Ovary (tissue), 10 donors: ENCODE measurements at places on chromosomes 6 and 20. TPM values are rescaled to one million over a fixed set of nuclear protein-coding genes. Genes with fewer than 3 reads are reported as not detected.

GRCh38 chr20:4444404-4444803 is 277.3 kb upstream of the PRND start:
- no peak for DNase-seq

The CDH4 gene
- 1.7 TPM for total RNA-seq

DNA sequence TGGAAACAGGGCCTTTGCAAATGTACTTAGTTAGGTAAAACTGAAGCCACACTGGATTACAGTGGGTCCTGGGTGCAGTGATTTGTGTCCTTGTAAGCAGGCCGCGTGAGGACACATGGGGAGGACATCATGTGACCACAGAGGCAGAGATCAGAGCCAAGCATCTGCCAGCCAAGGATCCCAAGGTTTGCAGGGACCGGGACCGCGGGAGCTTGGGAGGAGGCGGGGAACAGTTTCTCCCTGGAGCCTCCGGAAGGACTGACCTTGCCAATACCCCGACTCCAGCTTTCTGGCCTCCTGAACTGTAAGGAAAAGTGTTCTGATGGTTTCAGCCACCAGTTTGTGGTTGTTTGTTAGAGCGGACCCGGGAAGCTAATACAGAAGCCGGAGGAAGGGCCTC is 500.9 kb downstream of the PREX1 start:
- peak; percentile 45 for DNase-seq

- DNase-seq: no peak
These were observed 4.5 kb upstream of the SIRPA start for GRCh38 chr20:1890469-1891262.

- DNase-seq: no peak
These were observed 6.1 kb downstream of the THBD start for GRCh38 chr20:23043376-23043775.

The SCGN gene
- not detected for total RNA-seq

DNA sequence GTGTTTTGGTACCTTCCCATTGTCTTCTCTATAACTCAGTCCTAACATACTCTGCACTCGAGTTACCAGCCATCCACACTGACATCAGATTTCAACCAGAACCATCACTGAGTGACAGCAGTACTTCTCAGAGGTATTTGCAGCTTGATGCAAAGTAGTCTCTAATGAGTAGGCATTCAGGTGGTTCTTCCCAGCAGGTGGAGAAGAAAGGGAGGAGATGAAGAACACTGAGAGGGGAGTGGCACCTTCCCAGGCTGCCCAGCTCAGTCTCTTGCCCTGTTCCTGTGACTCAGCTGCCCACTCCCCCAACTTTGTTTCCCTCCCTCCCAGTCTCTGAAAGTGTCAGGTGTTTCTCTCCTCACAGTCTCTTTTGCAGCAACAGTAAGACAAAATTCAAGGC is 38.7 kb upstream of the SMIM28 start:
- DNase-seq: no peak

The TGM3 gene
- total RNA-seq: not detected

The AIF1 gene
- 26.6 TPM for total RNA-seq

The PSORS1C1 gene
- total RNA-seq: 0.48 TPM

- no peak for DNase-seq
These were observed 45.7 kb downstream of the ILRUN start for GRCh38 chr6:34650823-34651222.

- no peak for DNase-seq
These were observed 29.5 kb downstream of the STX11 start for GRCh38 chr6:144179828-144180227.

GRCh38 chr6:13124131-13124530 is 204.2 kb downstream of the TBC1D7 start:
- no peak for DNase-seq

The ZSCAN16 gene
- 3.0 TPM for total RNA-seq

DNA sequence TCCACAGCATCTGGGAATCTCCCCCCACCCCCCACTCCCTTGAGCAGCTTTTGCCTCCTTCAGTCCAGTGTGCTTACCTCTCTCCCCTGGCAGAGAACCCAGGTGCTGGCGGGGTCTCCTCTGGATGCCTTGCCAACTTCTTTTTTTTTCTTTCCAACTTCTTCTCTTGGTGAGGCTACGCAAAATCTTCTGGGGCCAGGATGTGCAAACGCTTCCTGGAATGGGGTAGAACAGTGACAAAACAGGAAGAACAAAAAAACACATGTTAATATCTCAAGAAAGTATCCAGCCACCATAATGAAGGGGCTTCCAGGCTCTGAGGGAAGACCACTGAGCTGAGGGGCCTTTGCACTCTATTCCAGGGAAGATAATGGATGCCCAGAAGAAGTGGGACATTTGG is 53.9 kb upstream of the DDR1 start:
- no peak for DNase-seq

DNA sequence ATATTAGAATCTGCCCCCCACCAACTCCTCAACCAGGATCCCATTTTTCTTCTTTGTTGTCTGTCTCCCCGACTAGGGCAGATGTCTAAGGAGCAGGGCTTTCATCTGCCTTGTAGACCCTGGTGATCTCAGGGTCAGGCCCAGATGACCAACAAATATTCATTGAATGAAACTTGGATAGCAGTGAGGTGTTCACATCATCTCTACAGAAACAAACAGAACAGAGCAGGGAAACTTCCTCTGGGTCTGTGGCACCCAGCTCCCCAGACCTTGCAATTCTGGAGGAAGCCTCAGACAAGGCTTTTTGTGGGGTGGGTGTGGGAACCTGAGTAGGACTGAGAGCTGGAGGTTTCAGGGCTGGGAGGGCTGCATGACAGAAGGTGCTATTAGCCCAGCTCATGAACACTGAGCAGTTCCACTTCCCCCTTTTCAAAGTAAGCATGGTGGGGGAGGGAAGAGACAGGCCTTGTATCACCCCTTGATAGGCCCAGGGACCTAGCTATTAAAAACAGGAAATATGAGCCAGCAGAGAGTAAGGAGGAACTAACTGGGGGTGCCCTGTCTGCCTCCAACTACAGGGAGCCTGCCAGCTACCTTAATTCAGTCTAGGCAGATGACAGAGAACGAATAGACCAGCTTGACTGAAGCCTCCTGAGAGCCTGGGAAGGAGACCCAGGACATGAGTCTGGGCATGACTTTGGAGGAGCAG is 37.3 kb upstream of the TOP1 start:
- DNase-seq: no peak

The CST2 gene
- total RNA-seq: not detected

GRCh38 chr6:30311101-30311500 is 15.6 kb upstream of the TRIM39 start:
- no peak for DNase-seq

- no peak for DNase-seq
These were observed 326.2 kb downstream of the CD83 start for GRCh38 chr6:14443629-14444268.

DNA sequence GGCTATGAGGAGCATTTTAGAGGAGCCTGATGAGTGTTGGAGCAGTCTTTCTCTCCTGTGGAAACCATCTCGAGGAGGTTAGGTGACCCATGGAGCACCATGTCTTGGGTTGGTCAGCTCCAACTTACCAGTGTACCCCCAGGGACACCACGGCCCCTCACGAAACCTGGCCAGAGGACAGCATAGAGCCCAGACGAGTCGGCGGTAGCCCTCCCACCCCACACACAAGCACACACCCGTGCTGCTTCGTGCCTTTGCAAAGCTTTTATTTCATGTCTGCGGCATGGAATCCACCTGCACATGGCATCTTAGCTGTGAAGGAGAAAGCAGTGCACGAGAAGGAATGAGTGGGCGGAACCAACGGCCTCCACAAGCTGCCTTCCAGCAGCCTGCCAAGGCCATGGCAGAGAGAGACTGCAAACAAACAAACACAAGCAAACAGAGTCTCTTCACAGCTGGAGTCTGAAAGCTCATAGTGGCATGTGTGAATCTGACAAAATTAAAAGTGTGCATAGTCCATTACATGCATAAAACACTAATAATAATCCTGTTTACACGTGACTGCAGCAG is 53.6 kb downstream of the EZR start:
- DNase-seq: peak; percentile 27

DNA sequence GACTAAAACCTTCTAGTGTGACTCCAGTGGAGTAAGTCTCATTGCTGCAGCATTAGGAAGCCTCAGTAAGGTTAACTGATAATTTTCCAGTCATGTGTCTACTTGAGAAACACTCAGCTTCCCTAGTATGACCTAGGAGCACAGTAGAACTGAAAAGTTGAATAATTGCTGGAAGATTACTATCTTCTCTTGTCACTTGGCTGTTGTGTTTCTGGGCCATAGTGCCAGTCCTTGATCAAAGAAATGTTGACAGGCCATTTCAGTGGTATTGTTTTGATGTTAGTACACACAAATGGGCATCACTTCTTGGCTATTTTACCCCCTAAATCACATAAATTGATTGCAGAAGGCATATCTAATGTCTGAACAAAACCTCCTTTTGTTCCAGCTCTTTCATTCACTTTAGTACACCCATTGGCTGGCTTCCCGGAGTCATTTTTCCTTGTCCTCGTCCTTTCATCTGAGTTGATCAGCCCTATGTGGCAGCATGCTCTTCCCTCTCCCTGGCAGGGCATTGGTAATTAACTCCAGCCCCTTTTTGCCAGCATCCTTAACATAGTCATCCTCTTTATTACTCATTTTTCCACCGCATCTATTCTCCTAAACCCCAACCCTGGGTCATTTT is 6.0 kb downstream of the ENPP3 start:
- DNase-seq: no peak

DNA sequence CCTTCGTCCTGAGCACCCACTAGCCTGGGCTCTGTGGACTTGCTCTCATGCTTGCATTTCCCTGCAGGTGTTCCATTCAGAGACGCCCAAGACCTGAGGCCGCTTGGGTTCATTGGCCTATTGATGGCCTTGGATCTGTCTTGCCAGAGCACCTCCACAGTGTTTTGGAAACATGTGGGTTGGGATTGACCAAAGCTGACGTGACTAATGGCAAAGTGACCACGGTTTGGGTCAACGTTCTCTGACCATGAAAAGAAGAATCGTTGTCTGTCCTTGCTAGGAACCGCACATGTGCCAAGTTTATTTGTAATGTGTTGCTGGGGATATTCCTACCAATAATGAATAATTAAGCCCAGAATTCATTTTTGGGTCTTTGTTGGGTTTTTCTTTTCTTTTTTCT is 29.8 kb upstream of the BMP6 start:
- no peak for DNase-seq

DNA sequence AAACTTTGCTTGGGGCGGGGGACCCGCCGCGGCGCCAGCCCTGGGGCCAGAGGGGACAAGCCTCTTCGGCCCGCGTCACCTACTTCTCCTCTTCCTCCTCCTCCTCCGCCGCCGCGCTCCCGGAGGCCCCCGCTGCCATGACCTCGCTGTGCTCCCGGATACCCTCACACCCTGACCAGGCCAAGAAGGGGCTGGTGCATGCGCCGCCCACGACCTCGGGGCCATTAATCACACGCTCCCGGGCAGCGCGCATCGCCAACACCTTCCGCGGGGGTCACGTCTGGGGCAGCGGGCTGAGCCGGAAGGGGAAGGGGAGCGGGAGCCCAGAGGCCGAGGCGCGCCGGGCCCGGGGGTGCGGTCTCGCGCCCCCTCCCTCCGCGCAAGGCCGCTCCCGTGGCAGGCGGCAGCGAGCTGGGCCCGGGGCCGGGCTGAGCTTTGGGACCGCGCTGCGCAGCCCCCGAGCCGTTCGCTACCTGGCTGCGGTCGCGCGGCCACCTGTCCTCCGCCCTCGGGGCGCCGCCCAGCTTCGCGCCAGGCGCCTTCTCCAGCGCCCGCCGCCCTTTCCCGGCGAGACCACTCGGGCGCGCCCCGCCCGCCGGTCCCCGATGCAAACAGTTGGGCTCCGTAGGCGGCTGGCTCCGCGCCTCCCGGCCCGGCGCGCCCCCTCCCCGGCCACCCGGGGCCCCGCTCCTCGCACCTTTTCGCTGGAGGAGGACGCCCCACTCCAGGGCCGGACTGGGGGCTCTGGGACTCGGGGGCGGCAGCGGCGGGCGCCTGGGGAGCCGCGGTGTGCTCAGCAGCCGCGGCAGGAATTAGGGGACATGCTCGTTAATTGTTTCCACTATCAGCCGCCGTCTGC is 575 bp upstream of the CNR1 start:
- peak; percentile 30 for DNase-seq

The GSTA2 gene
- total RNA-seq: not detected

GRCh38 chr20:31595654-31596411 is 9.3 kb upstream of the ID1 start:
- DNase-seq: peak; percentile 86

The FOXA2 gene
- total RNA-seq: not detected

- no peak for DNase-seq
These were observed 133.4 kb upstream of the MYLIP start for GRCh38 chr6:15995493-15995892.

DNA sequence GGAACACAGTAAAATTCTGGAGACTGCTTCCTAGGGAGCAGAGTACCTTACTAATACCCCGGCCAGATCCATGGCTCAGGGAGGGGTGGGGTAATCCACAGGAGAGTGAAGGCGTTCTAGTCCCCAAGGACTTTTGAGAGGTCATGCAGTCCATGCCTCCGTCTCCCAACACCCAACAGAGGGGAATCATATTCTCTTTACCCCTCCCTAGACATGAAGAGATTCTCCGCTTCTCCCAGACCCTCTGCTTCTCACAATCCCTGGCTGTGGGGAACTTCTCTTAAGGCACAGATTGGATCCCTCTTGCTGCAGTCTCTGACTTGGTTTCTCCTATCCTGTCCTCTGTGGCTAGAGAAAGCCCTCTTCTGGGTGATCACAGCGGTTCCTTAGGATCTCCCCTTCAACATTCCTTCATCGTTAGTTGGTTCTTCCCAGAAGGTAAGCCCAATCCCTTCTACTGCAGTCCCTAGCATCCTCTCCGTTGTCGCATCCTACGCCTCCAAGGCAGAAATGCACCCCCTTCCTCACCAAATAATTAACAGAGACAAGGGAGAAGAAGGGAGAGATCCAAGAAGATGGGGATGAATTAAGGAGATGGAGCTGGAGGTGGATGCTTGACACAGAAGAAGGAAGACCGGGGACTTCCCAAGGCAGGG is 562 bp downstream of the GGT7 start:
- DNase-seq: no peak

The IP6K3 gene
- total RNA-seq: 0.43 TPM

- DNase-seq: no peak
These were observed 105.1 kb upstream of the HCRTR2 start for GRCh38 chr6:55069132-55069781.

DNA sequence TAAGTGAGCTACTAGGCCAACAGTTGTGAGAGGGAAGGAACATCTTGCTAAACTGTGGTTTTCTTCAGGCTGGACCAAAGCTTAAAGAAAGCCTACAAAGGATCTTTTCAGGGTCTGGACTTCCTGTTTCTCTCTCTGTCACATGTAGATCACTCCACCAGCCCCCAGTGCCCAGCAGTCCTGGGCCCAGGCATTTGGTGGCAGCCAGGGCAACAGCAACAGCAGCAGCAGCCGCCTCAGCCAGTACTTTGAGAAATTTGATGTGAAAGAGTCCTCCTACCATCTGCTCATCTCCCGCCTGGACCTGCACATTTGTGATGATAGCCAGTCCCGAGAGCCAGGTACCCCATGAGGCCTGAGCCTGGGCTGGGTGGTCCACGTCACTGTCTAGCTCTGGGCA is 44.1 kb downstream of the BLTP3A start:
- DNase-seq: no peak

DNA sequence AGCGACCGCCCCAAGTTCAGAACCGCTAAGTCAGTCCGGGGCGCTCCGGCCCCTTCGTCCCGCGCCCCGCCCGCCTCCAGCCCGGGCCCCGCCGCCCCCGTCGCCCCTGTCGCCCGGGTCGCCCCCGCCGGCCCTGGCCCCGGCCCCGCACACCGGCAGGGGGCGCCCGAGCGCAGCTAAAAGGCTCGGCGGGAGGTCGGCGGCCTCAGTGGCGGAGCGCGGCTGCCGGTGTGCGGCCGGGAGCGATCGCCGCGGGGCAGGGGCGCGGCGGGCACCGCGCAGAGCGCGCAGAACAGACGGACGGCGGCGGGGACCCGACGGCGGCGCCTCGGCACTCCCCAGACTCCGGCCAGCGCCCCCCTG is at the start of gene FNDC1:
Gene FNDC1, plus strand, starts transcription at position 208 of the 363 bp plus-strand sequence. CDS start 197 bp downstream, outside the sequence.
- peak; percentile 52 for DNase-seq
